Osteoblast (primary cell): ENCODE measurements at places on chromosomes 2 and 18.

GRCh38 chr18:66553824-66554223, 50.1 kb downstream of the CDH19 start:
- DNase-seq, result no peak

DNA sequence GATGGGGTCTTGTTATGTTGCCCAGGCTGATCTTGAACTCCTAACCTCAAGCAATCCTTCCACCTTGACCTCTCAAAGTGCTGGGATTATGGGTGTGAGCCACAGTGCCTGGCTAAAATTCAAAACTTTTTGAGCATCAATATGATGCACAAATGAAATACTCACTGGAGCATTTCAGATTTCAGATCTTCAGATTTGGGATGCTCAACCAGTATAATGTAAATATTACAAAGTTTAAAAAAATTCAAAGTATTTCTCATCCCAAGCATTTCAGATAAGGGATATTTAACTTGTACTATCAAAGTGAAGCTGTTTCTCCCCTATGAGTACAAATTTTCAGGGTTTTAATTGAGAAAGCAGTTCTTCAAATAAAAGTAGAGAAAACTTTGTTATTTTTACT, 164.1 kb upstream of the CCDC68 start:
- DNase-seq, result no peak

DNA sequence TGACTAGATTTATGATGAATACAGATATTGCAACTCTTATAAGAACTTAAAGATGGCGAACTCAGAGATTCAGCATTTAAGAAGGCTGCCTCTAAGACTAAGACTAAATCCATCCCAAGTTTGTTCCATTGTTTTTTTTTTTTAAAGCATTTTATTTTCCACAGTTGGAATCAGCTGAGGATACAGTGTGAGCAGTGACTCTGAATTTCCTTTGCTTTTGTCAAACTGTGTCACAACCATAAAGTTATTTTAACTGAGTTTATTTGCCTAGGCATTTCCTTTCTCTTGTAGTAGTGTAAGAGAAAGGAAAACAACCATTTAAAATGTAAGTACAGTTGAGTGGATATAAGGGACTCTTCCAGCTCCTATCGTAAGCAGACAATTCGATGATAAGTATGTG, 63.9 kb downstream of the ZEB2 start:
- DNase-seq, result no peak

DNA sequence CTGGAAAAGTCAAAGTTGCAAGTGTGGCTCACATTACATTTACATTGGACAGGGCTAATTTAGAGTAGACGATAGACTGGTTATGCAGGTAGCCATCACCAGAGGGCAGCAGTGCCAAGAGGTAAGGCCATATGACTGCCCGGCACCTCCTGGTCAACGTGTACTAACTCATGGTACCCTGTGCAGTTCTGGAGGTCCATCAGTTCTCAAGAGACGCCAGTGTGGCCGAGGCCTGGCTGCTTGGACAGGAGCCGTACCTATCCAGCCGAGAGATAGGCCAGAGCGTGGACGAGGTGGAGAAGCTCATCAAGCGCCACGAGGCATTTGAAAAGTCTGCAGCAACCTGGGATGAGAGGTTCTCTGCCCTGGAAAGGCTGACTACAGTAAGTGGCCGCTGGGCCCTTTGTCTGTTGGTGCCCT, 65.8 kb upstream of the EML6 start:
- no peak for DNase-seq

DNA sequence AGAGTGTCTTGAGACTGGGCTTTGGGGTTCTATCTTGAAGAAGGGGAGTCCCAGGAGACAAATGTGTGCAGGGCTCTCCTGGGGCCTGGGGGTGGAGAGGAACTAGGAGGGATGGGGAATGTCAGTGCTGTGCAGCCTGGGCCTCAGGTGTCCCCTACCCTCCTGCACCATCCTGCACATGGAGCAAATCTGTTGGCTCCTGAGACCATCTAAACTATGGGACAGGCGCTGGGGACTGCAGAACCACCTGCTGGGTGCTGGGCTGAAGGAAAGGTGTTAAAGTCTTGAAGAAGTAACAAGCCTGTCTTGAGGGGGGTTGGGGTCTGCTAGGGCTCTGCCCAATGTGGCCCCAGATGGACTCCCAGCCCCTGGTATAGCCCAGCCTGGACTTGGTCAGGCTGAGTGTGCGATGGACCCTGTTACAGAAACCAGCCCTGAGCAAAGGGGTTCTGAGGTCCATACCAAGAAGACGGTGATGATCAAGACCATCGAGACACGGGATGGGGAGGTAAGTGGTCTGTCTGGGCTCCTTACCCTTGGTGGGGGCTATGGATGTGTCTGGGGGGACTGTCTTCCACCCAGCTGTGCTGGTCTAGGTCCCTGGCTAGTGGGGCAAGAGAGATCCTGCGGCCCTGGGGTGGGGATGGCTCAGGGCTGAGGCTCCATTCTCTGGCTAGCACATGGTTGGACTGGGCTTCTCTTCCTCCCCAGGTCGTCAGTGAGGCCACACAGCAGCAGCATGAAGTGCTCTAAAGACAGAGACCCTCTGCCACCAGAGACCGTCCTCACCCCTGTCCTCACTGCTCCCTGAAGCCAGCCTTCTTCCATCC, 7.3 kb downstream of the DES start:
- DNase-seq, result peak; percentile 53

GRCh38 chr2:120939595-120940318, 204.1 kb downstream of the GLI2 start:
- DNase-seq, result peak; percentile 94

GRCh38 chr2:106579750-106580197, 92.6 kb downstream of the CD8B2 start:
- DNase-seq, result no peak

- DNase-seq, result no peak
Measured at GRCh38 chr2:69631402-69631801, 12.1 kb downstream of the AAK1 start.

- no peak for DNase-seq
Measured at GRCh38 chr2:165746501-165746900, 47.5 kb downstream of the GALNT3 start.

GRCh38 chr2:109189751-109190150, 60.7 kb downstream of the SH3RF3 start:
- no peak for DNase-seq

GRCh38 chr2:26024260-26024659, 9.6 kb upstream of the RAB10 start:
- DNase-seq, result no peak

GRCh38 chr2:174518395-174518794, 31.6 kb upstream of the GPR155 start:
- no peak for DNase-seq

DNA sequence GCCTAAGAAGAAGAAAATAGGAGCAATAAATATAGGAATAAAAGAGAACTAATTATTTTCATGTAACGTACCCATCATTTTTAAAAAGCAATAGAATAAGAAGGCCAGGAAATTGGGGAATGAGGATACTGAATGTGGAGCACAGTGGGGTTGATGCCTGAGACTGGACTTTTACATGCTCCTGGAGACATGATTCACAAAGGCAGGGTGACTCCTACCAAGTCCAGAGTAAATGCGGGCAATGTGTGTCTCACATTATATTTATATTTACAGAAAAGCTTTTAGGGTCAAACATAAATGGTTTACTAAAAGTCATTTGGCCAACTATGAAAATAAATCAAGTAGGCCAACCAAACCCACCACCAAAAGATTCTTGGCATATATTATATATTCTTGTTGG, 87.9 kb upstream of the COL5A2 start:
- DNase-seq, result no peak

DNA sequence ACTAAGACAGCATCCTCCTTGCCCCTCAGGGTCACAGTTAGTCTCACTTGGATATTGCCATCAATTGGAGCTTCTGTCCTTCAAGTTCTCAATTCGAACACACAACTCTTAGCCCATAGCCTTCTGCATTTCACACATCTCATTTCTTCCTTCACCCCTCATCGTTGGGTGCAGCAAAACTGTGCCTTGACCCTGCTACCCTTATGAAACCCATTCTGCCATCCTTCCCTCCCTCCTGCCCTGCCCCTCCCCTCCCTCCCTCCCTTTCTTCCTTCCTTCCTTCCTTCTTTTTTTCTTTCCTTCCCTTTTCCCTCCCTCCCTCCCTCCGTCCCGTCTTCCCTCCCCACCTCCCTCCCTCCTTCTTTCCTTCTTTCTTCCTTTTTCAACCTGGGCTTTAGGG, 80.7 kb upstream of the CYRIA start:
- no peak for DNase-seq

DNA sequence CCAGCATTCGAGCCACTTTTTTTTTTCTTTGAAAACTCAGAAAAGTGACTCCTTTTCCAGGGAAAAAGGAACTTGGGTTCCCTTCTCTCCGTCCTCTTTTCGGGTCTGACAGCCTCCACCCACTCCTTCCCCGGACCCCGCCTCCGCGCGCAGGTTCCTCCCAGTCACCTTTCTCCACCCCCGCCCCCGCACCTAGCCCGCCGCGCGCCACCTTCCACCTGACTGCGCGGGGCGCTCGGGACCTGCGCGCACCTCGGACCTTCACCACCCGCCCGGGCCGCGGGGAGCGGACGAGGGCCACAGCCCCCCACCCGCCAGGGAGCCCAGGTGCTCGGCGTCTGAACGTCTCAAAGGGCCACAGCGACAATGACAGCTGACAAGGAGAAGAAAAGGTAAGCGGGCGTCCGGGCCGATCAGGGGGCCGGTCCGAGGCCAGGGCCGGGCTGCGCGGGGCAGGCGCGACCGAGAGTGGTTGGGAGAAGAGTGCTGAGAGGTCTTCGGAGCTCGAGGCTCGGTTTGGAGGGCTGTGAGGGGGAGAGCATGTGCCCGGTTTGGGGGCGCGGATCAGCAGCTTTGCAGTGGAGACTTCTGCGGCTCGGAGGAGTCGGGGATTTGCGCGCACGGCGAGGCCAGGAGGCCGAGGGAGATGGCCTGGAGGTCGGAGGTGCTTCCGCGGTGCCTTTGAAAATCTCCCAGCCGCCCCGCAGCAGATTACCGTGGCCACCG, 502 bp downstream of the EPAS1 start:
- peak; percentile 87 for DNase-seq

GRCh38 chr2:55357927-55358326, 61.7 kb downstream of the CCDC88A start:
- DNase-seq, result no peak

DNA sequence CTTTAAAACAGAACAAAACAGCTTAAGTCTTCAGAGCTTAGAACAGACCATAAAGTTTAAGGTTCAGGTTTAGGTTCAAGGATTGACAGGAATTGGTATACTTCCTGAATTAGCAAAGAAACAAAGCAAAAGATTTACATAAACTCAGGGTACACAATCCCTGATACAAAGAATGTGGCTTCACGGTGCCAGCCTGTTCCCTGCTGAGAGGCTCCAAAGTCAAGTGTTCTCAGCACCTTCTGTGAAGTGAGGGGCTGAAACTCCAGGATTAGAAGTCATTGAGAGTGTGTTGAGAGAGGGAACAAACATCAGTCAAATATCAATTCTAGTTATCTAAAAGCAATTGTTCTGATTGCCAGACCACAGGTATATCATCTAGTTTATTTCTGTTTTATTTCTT, 35.7 kb downstream of the DYNAP start:
- no peak for DNase-seq

DNA sequence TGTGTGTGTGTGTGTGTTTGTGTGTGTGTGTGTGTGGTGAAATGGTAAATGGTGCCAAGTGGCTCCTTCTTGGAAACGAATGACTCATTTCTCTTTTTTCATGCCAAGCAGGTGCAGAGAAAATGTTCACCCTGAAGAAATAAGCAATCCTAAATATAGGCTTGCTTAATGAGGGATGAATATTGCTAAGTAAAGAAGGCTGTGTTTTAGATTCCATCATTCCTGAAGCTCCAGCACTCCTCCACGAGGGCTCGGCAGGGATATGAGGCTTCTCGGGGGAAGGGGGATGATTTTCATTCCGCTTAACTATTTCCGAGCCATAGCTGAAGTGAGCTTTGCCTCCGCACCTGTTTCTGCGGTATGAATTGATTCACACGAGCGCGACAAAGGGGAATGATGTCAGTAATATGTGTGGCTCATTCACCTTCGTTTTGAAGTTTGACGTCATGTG, 72.9 kb downstream of the TSN start:
- no peak for DNase-seq

GRCh38 chr2:134776836-134777235, 58.0 kb upstream of the TMEM163 start:
- no peak for DNase-seq

- DNase-seq, result no peak
Measured at GRCh38 chr2:133541376-133541775, 26.9 kb downstream of the NCKAP5 start.

GRCh38 chr18:6543330-6543908, 128.7 kb upstream of the L3MBTL4 start:
- no peak for DNase-seq

- DNase-seq, result no peak
Measured at GRCh38 chr2:44171018-44171417, 2.3 kb downstream of the PPM1B start.

- DNase-seq, result peak; percentile 96
Measured at GRCh38 chr2:98912221-98912851, 23.7 kb downstream of the CRACDL start.

DNA sequence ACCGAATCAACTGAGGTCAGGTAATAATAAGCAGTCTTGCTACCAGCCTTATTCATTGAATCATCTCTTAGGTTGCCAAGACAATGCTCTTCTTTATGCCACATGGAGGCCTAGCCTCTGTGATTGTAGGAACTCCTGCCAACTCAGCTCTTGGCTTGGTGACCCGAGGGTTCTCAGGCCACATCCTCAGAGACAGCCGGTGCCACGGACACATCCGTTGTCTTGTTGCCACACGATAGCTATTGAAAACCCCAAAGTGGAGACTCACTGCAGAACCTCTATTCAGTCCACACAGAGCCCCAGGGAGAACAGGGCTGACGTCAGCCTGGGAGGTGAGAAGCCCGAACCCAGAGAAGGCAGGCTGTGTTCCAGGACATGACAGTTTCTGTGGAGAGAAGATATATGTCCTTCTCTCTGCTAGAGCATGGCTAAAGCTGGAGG, 53.5 kb upstream of the TGFA start:
- no peak for DNase-seq

- peak; percentile 31 for DNase-seq
Measured at GRCh38 chr2:215034154-215034553, 104.3 kb downstream of the ABCA12 start.
